Amygdala (tissue), 56 donors: ENCODE measurements at places on chromosomes 3 and 15.

- no peak for DNase-seq
Measured at GRCh38 chr3:2849092-2849491, 261.1 kb downstream of the IL5RA start.

DNA sequence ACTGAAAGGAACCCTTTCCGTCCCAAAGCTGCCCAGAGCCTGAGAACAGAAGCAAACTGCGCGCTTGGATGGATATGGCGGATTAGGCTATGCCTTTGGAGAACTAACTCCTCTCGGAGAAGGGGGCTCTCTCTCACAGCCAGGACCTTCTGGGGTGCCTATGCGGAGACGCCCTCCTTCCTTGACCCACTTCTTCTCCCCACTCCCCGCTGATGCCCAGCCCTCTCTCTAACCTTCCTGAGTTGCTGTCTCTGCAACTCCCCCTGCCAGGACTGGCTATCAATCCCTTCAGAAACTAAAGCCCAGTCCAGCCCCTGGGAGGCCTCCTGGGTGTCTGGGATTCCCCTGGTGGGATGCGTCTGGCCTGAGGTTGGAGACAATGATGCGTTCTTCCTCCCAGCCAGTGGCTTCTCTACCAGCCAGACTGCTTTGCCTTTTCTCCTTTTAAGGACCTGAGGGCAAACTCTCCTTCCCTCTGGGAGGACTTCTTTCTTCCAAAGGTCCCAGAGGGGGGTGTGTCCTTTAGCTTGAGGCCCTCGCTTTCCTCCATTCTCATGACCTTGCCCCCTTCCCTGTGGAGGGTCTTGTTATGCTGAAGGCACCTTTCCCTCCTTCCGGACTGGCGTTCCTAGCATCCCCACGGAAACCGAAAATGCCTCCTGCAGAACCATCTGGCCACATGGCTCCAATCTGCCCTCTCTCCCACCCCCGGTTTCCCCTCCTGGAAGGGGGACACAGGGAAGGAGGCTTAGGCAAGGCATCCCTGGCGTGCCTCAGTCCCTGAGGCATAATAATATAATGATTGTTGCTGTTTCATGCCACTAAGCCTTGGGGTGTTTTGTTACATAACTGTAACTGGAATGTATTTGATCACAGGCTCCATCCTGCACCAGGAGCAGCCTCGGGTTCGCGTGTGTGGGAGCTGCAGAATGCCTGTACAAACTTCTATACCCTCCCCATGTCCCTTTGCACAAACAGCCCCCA, 63.4 kb upstream of the C15orf39 start:
- no peak for DNase-seq

DNA sequence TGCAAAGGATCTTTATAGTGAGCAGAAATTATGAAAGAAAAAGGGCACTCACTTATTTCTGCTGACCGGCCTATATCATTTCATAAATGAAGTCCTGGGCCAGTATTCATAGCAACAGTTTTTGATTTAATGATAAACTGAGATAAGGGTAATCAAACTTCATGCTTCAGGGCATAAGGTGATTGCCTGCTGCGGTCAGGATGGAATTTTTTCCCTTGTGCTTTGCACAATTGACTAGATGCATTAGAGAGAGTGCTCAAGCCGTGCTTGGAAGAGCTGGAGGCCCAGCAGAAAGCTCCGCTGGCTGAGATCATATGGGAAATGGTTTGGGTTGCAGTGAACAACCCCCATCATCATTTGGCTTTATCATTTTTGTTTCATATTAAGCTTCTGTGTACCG, 10.4 kb downstream of the SEMA6D start:
- no peak for DNase-seq

DNA sequence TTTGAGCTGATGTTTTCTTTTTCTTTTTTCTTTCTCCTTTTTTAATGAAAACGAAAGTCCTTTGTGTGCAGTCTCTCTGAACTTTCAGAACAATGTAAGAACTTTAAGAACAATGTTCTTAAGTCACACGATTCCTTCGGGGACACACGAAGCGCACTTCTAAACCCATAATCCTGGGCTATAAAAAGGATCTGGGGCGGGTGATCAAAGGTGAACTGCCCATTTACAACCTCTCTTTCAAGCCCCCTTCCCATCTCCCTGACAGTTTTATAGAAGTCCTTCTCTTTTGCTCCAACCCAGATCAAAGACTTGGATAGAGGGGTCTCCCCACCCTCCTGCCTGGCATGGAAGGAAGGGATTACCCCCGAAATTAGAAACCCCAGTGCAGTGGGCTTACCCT, 126.8 kb downstream of the BDH1 start:
- no peak for DNase-seq

- no peak for DNase-seq
Measured at GRCh38 chr3:72786668-72787067, 61.6 kb downstream of the SHQ1 start.

DNA sequence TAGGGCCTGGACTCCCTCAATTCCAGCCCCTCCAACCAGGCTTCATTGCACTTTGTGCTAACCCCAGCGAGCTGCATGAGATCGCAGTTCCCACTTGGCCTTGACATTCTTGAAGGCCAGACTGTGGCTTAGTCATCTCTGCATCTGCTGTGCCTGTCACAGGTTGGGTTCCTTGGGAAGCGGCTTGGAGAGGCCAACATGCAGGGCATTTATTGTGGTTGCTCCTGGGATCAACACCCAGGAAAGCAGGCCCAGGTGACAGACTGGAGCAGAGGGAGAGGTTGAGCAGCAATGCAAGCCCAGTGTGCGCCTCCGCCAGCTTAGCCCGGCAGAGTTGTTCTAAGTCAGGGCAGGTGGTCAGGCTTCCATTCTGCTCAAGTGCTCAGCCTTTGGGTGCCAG, 10.5 kb downstream of the ABCF3 start:
- DNase-seq: no peak

DNA sequence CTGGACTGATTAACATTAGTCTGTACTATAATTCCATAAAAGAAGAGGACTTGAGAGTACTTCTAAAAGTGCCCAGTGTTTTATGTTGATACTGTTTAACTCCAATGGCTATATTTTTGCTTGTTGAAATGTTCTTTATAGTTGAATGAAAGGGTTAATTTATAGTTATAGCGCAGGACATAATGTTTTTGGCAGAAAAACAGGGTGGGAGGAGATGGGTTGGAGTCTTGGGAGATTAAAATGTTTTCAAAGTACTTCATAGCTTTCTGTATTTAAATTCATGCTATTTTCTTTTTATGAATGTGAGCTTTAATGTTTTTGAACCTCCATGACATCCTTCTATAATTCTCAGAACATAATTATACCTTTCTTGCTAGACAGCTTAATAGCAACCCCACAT, 108.2 kb downstream of the CNTN3 start:
- no peak for DNase-seq

DNA sequence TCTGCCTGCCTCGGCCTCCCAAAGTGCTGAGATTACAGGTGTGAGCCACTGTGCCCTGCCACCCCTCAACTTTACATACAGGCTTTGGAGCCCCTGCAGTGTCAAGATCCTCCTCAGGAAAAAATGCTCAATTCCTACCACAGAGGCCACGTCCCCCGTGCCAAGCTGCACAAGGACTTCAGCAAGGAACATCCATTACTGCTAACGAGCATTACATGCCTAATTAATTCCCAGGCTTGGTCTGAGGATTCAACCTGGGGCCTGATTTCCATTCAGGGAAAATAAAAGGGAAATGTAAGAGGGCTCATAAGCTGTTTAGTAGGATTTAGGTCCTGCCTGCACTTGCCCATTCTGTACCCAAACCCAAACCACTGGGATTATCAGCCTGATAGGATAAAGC, 161.4 kb downstream of the RAB11A start:
- DNase-seq: no peak

GRCh38 chr3:111617912-111618601, 22.9 kb upstream of the ZBED2 start:
- no peak for DNase-seq

- no peak for DNase-seq
Measured at GRCh38 chr3:126454025-126454424, 21.7 kb downstream of the ZXDC start.

GRCh38 chr3:15659254-15659975, 57.9 kb downstream of the BTD start:
- no peak for DNase-seq

- no peak for DNase-seq
Measured at GRCh38 chr15:91929509-91929908, 76.0 kb downstream of the SLCO3A1 start.

- no peak for DNase-seq
Measured at GRCh38 chr15:33163816-33164215, 30.7 kb downstream of the FMN1 start.

GRCh38 chr3:174336784-174337183, 522.4 kb upstream of the NAALADL2 start:
- no peak for DNase-seq

GRCh38 chr3:115475178-115476041, 147.9 kb upstream of the GAP43 start:
- no peak for DNase-seq

- DNase-seq: no peak
Measured at GRCh38 chr15:79779746-79780145, 117.1 kb downstream of the MTHFS start.

- no peak for DNase-seq
Measured at GRCh38 chr3:160010578-160010977, 21.9 kb downstream of the IL12A start.

GRCh38 chr15:71336671-71337070, 221.4 kb downstream of the THSD4 start:
- no peak for DNase-seq

GRCh38 chr15:73560501-73561117, 72.6 kb downstream of the NPTN start:
- DNase-seq: no peak
